ENCODE measurements at places on chromosomes 12 and 14.
A peak's percentile ranks its signal among the peaks of the same experiment; 100 is the strongest.

DNA sequence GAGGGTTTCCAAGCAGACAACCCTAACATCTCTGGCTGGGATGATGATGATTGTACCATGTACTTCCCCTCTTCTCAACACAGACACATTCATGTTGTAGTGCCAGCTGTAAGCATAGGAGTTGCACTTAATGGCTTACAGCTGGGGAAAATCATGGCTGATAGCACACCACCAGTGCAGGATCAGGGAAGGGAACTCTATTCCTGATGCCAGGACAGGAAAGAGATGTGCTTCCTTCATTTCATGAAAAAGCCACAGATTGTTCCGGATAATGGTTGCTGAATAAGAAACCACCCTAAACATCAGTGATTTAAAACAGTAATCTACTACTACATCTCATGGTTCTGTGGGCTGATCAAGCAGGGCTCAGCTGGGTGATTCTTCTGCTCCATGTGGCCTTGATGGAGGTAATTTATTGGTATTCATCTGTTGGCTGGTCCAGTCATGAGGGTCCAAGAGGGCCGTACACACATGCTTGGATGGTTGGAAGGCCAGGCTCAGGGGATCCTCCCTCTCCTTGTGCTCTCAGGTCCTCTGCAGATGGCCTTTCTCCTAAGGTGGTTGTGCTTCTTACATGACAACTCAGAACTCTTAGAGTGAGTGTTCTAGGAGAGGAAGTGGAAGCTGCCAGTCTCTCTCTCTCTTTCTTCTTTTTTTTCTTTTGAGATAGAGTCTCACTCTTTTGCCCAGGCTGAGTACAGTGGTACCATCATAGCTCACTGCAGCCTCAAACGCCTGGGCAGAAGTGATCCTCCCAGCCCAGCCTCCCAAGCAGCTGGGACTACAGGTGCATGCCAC, 16.5 kb downstream of the TRAF3 start:
- no peak for DNase-seq

GRCh38 chr14:84456946-84457345, 1073.0 kb upstream of the FLRT2 start:
- no peak for DNase-seq

GRCh38 chr14:53491256-53491883, 338.2 kb upstream of the DDHD1 start:
- DNase-seq = no peak

- DNase-seq = no peak
Measured at GRCh38 chr14:54475911-54476310, 12.9 kb downstream of the GMFB start.

DNA sequence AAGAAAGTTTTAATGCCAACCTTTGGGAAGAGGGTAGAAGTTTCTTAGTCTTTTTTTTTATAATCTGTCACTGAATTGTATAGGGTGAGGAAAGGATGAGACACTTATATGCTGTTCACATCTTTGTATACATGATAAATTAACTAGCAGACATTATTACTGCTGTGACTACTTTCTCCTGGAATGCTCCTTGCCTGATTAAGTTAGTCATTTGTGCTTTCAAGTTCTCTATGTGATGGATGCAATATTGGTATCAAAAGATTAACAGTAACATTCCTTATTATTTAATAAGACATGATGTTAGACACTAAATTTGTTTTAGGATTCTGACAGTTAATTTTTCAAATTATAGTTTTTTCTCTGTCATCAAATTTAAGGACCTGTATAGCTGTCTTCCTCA, 223.4 kb upstream of the GARIN2 start:
- DNase-seq = no peak

DNA sequence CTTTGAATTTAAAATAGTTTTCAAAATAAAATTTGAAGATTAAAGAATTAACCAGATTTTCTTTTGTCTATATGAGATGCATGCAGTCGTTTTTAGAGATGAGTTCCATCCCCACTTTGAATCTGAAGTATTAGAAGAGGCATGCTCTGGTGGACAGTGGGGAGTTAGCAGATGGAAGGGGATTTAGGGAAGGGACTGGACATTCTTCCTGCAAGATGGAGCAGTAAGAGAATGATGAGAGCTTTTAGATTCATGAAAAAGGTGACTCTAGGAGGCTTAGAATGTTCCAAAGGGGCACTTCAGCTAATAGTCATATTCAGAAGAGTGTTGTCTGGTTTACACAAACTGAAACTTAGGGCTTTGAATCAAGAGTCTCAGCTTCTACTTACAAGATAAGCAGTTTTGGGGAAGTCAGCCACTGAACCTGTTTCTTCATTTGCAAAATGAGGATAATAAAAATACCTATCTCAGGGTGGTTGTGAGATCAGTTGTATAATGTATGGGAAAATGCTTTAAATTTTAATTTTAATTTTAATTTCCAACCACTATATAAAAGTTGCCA, 3.7 kb downstream of the ZBTB1 start:
- DNase-seq = peak; percentile 22

- no peak for DNase-seq
Measured at GRCh38 chr12:3273409-3273853, 196.3 kb downstream of the TSPAN9 start.

DNA sequence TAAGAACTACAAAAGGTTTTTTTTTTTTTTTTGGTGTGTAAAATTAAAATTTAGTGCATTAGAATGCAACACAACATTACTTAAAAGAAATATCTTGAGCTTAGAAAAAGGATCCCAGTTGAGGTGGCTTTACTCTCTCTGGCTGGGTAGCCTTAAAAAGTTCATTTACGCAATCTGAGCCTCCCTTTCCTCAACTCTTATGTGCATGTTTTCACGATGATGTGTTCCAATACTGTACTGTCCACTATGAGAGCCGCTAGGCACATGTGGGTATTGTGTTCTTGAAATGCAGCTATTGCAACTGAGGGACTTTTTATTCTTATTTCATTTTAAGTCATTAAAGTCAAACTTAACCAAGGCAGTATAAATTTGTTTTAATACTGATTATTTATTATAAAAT, 460.9 kb upstream of the SYT1 start:
- no peak for DNase-seq

- no peak for DNase-seq
Measured at GRCh38 chr12:107655281-107656065, 30.1 kb upstream of the PWP1 start.

DNA sequence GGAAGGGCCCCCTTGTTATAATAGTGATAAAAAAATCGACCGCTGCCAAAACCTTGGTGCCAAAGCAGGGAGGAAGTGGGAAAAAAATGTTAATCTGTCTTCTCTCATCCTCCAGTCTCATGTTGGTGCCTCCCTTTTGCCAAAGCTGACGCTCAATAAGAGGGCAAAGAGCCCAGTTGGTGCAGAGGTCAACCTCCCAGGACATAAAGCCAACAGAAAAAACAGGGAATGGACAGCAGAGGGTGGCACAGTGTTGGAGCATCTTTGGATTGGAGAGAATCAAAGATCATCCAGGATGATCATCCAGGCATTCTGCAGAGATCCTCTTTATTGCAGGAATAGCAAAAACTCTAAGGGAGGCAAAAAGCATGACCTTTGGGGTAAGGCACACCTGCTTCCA, 9.8 kb upstream of the TTC9 start:
- no peak for DNase-seq

DNA sequence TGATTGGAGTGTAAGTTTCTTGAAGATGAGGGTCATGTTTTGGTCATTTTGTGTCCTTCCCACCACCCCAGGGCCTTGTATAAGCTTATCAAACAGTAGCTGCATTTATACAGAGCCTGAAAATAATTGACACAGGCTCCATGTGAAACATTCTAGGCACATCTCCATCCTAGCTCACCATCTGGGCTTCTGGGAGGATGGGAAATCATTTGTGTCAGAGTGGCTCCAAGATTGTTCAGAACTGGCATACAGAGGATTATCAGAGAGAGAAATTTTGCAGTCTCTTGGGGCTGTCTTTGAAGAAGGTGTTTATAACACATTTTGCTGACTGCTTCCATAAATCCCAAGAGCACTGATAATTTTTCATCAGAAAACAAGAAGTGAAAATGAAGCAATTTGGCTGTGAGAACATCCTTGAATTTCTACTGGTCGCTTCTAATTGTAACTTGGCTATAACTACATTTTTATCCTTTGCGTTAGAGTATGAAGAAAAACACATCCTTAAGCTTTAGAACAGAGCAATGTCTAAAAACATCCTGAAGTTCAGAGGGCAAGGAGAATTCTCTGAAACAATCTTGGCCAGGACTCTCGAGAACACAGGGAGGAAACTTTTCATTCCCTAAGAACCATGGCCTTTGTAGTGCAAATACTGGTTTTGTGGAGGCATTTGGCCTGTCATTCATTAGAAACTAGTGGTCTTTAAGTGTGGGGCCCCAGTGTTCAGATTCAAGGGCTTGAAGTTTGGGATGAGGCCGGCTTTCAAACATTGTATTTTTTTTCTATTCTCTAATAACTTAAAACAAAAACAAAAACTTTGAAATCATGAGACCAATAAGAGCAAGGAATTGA, 151.1 kb downstream of the DACT1 start:
- DNase-seq = no peak

GRCh38 chr14:23640524-23641141, 4.5 kb downstream of the DHRS2 start:
- no peak for DNase-seq

Measured in germinal center (tissue), 1 donor.